ENCODE measurements at places on chromosomes 6 and 20.

GRCh38 chr6:11600251-11600650 is 62.7 kb downstream of the TMEM170B start:
- DNase-seq = no peak

GRCh38 chr6:72553531-72554511 is 68.0 kb upstream of the KCNQ5 start:
- DNase-seq = no peak

- DNase-seq = no peak
These were observed 214.8 kb downstream of the ZDHHC14 start for GRCh38 chr6:157595768-157596167.

DNA sequence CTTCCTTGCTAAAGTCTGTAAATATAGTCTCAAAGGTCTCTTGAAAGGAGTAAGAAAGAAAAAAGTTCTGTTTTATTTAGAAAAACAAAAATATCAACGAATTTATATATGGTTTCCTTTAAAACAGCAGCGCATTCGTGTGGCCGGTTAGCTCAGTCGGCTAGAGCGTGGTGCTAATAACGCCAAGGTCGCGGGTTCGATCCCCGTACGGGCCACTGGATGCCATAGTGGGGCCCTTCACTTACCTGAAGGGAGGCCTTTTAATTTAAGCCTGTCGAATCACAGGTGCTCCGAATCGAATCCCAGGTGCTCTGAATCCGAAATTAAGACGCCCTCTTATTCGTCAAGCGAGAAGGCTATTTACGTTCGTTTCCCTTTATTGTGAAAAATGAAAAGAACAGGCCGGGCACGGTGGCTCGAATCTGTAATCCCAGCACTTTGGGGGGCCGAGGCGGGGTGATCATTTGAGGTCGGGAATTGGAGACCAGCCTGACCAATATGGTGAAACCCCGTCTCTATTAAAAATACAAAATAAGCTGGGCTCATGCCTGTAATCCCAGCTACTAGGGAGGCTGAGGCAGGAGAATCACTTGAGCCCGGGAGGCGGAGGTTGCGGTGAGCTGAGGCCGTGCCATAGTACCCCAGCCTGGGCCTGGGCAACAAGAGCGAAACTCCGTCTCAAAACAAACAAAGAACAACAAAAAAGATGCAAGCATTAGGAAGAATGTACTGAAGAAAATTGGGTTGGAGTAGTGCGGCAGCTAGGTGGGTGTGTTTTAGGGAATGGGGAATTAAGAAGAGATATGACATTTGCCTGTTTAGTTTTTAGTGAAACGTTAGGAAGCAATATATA is 195.8 kb upstream of the ZNF184 start:
- no peak for DNase-seq

DNA sequence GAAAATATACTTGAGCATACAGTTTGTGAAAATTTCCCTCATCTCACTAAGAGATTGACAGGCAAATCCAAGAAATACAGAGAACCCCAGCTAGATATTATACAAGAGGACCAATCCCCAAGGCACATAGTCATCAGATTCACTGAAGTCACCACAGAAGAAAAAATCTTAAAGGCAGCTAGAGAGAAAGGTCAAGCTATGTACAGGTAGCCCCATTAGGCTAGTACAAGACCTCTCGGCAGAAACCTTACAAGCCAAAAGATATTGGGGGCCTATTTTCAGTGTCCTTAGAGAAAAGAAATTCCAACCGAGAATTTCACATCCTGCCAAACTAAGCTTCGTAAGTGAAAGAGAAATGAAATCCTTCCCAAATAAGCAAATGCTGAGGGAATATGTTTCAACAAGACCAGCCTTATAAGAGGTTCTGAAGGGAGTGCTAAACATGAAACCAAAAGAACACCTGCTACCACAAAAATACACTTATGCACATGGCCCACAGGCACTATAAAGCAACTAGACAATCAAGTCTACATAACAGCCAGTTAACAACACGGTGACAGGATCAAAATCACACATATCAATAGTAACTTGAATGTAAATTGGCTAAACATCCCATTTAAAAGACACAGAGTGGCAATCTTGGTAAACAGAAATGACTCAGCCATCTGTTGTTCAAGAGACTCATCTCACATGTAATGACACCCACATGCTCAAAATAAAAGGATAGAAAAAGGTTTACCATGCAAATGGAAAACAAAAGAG is 96.3 kb downstream of the FHL5 start:
- no peak for DNase-seq

GRCh38 chr6:154572556-154572955 is 62.1 kb upstream of the CNKSR3 start:
- DNase-seq = no peak

DNA sequence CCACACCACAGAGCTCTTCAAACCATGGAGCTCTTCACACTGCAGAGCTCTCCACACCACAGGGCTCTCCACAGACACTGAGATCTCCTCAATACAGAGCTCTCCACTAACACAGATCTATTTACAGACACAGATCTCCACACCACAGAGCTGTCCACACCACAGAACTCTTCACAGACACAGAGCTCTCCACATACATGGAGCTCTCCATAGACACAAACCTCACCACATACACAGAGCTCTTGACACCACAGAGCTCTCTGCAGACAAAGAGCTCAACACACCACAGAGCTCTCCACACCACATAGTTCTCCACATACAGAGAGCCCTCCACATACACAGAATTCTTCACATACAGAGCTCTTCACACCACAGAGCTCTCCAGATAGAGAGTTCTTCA is 53.0 kb downstream of the ERMARD start:
- no peak for DNase-seq

DNA sequence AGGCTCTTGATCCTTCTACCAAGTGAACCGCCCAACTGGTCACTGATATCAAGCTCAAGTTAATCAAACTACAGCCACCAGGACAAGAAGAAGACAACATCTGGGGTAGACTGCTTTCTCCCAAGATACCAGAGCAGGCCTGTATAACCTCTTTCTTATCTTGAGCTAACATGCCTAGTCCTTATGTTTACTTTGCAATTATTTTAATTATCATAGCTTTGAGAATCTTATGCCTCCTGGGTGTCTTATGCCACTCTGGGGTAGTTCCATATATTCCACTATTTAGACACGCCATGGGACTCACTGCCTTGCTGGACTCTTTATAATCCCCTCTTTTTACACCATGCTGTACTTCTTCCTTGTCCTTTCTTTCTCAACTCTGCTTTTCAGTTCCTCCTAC is 41.5 kb upstream of the ECI2 start:
- DNase-seq = no peak

- DNase-seq = no peak
These were observed 19.1 kb upstream of the HLA-DQB1 start for GRCh38 chr6:32685603-32686002.

- DNase-seq = no peak
These were observed 131.2 kb upstream of the SPACA1 start for GRCh38 chr6:87916446-87916845.

- DNase-seq = no peak
These were observed 162.4 kb downstream of the ID4 start for GRCh38 chr6:19999319-20000191.

DNA sequence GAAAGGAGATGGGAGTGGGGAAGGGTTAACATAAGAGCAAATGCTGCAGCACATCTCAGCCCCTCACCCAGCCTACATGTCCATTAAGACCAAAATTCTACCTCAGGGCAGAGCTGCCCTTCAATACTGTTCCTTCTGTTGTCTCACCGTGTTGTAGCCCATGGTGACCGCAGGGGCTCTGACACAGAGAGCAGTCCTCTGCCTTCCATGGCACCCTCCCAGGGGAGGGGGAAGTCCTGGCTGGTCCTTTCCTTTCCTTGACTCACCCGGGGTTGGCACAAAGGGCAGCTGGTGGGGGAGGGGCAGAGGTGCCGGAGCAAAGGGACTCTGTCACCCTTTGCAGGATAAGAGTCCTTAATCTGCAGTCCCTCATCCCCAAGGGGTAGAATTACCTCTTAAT is 15.2 kb downstream of the NKX2-2 start:
- no peak for DNase-seq

DNA sequence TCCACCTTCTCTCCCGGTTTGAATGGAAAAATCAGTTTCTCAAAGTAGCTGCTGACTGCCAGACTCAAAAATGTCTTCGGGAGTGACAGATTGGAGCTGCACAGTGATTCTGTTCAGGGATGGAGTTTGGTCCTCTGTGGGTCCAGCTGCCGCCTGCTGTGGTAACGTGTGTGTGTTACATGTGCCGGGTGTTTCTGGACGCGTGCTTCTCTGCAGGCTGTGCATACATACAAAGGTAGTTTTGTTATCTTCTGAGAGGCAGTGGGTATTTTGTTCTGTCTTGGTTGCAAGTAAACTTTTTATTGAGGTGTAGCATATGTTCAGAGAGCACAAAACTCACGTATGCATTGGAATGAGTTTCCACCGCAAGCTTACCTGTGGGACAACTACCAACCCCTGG is 41.3 kb upstream of the NAA20 start:
- DNase-seq = no peak

DNA sequence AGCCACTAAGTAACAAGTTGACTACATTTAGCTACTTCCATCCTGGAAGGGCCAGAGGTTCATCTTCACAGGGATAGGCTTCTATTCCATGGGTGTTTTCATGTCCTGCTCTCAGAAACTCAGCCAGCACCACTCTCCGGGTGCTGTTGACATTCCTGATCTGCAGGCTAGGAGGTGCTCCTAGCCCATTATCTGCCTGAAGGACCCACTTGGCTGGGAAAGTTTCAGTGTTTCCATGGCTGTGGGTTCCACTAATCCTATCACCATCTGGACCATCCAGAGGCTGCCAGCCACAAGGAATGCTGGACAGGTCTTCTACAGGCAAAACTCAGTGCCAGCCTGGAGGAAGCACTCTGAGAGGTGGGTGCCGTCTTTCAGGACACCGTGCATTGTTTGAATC is 45.2 kb downstream of the HLA-G start:
- DNase-seq = no peak

DNA sequence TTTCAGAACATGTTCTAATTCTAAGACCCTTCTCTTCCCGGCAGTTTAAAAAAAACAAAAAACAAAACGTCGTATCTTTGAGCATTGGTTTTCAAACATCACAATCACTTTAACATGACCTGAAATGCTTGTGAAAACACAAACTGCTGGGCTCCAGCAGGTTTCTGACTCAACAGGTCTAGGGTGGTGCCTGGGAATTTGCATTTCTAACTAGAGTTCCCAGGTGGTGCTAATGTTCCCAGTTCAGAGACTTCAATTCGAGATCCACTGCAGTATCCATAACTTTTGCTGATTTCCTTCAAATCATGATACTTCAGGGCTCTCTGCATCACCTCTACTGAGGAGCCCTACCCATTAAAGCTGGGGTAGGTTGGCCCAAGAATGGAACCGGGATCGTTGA is 850 bp upstream of the SMPDL3A start:
- no peak for DNase-seq

DNA sequence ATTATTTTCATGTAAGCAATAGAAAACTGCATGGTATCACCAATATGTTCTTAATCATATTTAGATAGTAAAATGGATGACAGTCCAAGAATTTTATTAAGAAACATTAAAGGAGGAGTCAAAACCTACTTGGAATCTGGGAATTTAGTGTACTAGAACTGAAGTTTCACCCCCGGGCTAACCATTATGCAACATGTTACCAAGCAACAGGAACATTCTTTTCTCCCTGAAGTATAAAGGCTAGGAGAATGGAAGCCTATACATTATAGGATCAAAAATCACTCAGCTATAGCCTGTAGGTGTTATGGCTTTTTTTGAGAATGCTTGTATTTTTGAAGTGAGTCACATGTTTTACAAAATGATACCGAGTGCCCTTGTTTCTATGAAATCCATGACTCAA is 538.3 kb downstream of the GRIK2 start:
- no peak for DNase-seq

DNA sequence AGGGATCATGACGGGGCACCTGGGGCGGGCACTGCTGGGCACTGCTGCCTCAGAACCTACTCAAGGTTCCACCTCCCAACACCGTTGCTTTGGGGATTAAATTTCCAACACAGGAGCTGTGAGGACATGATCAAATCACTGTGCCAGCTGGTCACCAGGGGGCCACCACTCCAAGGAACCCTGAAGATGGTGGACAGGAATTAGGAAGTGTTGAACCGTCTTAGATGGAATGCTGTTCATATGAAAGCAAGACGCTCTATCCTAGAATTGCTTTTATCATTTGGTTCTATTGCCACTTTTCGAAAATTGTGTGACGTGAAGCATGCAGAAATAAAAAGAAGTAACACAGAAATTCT is 140.3 kb downstream of the DLL1 start:
- DNase-seq = no peak

DNA sequence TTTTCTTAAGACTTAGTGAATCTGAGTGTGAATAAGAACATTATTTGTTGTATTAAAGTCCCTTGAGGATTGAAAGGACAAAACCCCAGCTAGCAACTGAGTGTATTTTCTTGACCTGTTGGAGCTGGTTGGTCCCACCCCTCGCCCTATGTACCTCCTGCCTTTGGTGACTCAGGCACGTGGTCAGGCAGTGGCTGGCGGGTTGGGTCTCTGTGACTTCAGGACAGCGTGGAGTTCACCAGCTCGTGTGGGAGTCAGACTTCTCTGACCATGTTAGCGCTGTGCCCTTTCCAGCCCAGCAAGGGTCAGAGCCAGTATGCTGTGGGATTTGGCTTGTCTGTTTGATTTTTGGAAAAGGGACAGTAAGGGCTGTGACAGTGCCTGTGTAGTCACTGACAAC is 93.7 kb downstream of the SSR1 start:
- no peak for DNase-seq

DNA sequence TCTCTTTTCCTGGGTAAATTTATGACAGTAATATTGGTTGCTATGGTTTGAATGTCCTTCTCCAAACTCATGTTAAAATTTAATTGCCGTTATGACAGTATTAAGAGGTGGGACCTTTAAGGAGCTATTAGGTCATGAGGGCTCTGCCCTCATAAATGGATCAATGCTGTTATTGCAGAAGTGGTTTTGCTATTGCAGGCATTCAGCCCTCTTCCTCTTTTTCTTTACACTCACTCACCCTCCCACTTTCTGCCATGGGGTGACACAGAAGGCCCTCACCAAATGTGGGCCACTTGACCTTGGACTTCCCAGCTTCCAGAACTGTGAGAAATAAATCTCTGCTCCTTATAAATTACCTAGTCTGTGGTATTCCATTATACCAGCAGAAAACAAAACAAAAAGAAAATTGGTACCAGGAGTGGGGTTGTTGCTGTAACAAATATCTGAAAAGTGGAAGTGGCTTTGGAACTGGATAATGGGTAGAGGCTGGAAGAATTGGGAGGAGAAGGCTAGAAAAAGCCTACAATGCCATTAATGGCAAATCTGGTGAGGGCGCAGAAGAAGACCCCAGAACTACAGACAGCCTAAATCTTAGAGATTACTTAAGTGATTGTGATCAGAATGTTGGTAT is 24.8 kb upstream of the IGF2R start:
- no peak for DNase-seq

DNA sequence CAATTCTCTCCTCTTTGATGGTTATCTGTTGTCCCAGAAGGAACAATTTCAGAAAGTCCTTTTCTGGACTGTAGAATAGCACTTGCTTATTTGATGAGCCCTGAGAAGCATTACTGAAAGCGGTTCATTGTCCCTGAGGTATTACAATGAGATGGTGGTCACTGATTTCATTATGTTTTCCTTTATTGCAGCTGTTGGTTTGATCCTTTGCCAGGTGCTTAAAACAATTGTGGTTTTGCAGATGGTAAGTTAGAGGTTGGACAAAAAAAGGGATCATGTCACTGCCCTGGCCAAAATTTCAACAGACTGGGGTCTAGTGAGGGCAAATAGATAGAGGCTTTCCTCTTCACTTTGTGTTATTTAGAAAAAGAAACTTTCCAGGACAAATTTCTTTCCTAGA is 61.9 kb downstream of the ESR1 start:
- no peak for DNase-seq

- DNase-seq = no peak
These were observed 1.4 kb downstream of the AKIRIN2 start for GRCh38 chr6:87700397-87701343.

All from suprapubic skin (tissue), 4 donors.